ENCODE measurements at places on chromosomes 11 and 22.

- DNase-seq = peak; percentile 18
Observed at GRCh38 chr22:38513063-38513462, 7.0 kb upstream of the DDX17 start.

- no peak for DNase-seq
Observed at GRCh38 chr11:70506986-70507385, 108.7 kb downstream of the CTTN start.

GRCh38 chr22:27318516-27318915 is 483.0 kb downstream of the MN1 start:
- DNase-seq = no peak

GRCh38 chr11:100640646-100641045 is 46.4 kb upstream of the ARHGAP42 start:
- no peak for DNase-seq

- no peak for DNase-seq
Observed at GRCh38 chr22:20299746-20300136, 20.1 kb downstream of the DGCR6L start.

All from stimulated activated CD8-positive, alpha-beta memory T cell treated with anti-CD3 and anti-CD28 coated beads, Interleukin-7, amount 100 ng/mL, for 1 hour (primary cell).